Activated T-helper 1 cell treated with anti-CD3 and anti-CD28 coated beads, Interleukin-12 subunit alpha, Interleukin-12 subunit beta, Interleukin-2, Interleukin-4 antibody, amounts not matched to agents 30 ng/mL and 10 ng/mL and 1 ng/mL, durations not matched to agents 14 hours and 24 hours and 36 hours (primary cell): ENCODE measurements at places on chromosomes 1 and 21.

DNA sequence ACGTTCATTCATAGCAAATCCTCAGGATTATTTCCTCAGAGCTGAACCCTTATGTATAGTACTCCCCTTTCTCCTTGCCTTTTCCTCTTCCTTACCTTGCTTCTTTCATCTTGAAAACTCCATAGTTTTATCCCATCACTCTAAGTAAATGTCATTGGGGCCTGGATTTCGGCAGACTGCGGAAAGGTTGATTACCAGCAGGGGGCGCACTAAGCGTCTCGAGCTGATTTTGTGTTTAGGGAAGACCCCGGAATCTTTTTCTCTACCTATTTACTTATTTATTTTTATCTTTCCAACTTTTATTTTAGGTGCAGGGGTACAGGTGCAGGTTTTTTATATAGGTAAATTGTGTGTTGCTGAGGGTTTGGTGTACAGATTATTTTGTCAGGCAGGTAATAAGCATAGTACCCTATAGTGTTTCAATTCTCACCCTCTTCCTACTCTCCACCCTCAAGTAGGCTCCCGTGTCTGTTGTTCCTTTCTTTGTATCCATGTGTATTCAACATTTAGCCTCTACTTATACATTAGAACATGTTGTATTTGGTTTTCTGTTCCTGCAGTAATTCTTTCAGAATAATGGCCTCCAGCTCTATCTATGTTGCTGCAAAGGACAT lies 11.4 kb upstream of the MTARC1 start:
- DNase-seq = no peak

DNA sequence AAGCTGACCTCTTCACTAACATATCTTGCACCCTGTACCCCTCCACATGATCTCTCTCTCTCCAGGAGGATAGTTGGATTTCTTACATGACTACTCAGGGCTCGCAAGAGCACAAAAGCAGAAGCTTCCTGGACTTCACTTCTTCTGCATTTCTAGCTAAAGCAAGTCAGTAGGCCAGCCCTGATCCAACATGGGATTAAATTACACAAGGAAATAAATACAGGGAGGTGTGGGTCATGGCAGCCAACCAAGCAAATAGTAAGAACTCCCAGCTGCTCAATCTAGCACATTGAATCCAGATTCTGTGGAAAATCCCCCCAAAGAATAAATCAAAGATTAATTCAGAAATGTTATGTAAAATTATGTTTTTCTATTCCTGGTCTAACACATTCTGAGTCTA lies 33.3 kb downstream of the KLHDC7A start:
- no peak for DNase-seq

GRCh38 chr1:175482071-175482451 lies 261.3 kb downstream of the TNR start:
- no peak for DNase-seq

DNA sequence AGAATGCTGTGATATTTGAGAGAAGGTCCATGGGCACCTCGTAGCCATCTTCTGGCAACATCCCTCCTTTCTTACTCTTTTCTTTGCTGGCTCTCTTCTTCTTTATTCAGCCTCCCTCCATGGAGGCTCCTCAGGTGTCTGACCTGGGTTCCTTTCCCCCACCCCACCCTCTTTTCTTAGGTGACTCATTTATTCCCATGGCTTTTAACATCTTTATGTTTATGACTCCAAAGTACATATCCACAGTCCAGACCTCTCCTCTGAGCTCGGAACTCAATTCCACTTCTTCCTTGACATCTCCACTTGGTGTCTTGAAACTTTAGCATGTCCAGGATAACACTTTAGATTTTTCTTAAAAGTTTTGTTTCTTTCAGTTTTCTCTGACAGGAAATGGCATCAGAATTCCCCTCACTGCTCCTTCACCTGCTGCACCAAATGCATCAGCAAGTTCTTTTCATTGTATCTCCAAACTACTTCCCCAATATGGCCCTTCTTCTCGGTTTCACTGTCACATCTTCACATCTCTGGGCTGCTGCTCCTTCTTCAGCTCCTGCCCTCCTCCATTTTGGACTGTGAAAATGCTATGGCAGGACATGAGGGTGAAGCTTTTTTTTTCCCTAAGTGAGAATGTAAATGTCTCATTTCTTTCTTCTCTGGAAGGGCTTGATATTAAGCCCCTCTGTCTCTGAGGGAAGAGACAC lies 95.9 kb downstream of the GIPC2 start:
- no peak for DNase-seq

GRCh38 chr1:119542492-119542946 lies 35.5 kb downstream of the HSD3B1 start:
- DNase-seq = no peak

DNA sequence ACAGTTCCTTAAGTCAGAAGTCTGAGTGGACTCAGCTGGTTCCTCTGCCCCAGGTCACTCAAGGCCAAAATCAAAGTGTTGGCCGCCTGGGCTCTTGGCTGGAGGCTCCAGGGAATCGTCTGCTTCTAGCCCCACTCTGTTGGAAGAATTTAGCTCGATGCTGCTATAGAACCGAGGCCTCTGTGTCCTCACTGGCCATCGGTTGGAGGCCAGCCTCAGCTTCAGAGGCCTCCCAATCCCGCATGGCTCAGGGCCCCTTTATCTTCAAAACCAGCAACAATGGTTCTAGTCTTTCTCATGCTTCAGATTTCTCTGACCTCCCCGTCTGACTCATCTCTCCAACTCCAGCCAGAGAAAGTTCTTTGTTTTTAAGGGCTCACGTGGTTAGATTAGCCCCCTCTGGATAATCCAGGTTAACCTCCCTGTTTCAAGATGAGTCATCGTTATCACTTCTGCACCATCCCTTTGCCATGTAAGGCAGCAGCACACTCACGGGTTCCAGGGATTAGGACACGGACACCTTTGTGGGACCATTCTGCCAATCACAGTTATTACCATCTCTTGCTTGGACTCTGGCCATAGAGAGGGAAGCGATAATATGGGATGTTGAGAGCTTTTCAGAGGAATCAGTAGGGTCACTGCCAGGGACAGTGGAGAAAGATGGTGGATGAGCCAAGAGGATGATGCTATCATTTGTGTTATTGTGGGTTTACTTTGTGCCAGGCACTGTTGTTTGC lies 13.6 kb downstream of the FHAD1 start:
- DNase-seq = no peak

DNA sequence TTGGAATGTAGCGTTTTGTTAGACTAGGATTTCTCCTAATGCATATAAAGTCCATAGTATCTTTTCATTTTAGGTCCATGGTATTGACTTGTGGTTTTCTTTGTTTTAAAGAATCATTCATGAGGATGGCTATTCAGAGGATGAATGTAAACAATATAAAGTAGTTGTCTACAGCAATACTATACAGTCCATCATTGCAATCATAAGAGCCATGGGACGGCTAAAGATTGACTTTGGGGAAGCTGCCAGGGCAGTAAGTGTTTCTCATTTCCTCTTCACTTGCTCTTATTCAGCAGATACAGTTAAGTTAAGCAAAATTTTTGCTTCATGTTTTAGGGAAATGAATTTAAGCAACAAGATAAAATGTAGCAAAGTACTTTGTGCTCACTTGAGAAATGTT lies 25.4 kb downstream of the GNAI3 start:
- no peak for DNase-seq

GRCh38 chr1:154657556-154657955 lies 49.6 kb upstream of the ADAR start:
- DNase-seq = no peak

GRCh38 chr1:29544406-29544805 lies 308.1 kb downstream of the PTPRU start:
- no peak for DNase-seq

GRCh38 chr1:218705391-218705790 lies 360.3 kb downstream of the TGFB2 start:
- DNase-seq = no peak

DNA sequence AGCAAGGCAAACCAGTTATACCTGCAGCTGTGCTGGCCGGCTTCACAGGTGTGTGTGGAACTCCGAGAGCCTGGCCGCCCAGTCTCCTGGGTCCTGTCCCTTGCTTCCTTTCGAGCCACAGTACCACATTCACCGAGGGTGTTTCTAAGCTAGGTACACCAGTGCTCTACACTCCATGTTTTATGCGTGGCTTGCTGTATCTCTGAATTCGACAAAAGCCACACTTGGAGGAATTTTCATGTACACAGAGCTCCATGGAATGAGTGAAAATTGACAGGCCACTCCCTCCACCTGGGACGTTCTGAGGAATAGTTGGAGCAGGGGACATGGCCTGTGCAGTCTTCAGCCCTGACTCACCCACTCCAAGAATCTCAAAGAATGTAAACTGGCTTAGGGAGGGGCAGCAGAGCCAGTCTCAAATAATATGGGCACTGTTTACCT lies 14.0 kb downstream of the ETS2 start:
- DNase-seq = no peak

DNA sequence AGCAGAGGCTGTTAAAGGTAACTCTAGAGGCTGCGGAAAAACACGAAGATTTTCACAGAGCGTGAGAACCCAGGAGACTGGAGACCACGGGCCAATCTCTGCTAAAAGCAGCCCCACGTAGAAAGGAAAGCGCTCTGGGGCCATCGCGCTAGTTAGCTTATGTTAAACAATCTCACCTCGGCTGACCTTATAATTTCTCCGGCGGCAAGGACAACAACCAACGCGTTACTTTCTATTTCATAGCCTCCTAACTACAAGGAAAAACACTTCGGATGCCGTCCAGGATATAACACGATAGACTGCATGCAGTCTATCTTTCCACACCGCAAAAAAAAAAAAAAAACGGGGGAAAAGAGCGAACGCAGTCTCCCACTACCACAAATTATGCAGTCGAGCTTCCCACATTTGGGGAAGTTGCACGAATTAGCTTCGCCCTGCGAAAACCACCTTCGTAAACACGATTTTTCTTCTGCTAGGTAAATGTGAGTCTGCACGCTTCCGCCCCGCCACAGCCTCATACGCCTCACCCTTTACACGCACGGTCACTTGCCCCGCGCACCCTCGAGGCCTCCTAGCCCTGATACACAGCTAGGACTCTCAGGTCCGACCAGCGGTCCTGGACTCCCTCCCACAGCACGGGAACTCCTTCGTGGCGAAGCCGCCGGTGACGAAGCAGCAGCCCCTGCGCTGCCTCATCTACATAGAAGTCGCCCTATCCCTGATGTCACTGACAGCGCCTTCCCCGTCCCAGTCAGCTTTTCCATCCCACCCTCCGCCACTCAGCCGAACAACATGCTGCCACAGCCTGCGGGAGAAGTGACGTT lies 87.8 kb downstream of the PRKAB2 start:
- DNase-seq = peak; percentile 70

- DNase-seq = peak; percentile 94
These were observed at the start of gene CENPF for GRCh38 chr1:214602764-214603657. Gene CENPF, plus strand, starts transcription at chr1:214603195. Its CDS starts 10,560 bp downstream, at chr1:214613755.

- no peak for DNase-seq
These were observed 244.9 kb downstream of the DSCAM start for GRCh38 chr21:40602080-40602479.

DNA sequence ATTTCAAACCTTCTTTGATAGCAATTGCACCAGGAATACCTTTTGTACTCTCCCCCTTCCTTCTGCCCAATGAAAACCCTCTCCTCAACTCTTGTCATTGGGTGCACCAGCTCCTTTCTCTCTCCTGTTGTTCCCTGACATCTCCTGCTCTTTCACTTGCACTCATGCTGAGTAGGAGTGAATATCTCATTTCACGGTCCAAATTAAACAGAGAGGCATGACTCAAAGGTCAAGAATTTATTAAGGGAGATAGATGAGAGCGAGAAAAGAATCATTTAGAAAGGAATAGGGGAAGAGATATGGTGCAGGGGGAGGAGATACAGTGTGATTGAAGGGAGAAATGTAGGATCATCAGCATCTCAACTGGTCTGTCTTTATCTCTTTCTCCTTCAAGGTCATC lies 22.1 kb downstream of the AIM2 start:
- DNase-seq = no peak

GRCh38 chr1:38270849-38271633 lies 224.4 kb upstream of the POU3F1 start:
- DNase-seq = no peak

DNA sequence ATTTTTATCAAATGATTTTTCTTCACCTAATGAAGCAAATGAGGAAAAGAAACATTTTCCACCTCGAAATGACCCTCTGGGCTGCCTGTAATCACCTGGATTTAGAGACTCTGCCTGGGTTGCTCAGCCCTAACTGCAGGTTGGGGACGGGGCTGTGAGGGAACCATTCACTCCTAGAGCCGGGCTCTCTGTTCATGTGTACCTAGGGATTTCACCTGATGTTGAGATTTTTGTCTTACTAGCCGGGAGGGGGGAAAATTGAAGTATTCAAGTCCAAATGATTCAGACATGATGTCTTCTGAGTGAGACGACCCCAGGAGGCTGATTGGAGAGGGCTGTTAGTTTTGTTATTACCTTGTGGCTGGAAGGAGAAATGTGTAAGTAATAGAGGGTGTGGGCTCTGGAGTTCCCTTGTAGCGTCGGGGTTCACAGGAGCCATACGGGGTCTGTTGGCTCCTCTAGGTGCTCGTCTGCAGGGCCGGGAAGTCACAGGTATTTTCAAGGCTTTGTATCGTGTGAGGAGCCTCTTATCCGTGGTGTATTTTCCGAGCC lies 42.3 kb upstream of the PWP2 start:
- DNase-seq = no peak

GRCh38 chr1:19476450-19477190 lies 8.7 kb downstream of the CAPZB start:
- no peak for DNase-seq

GRCh38 chr1:50968821-50969610 lies 1.0 kb upstream of the CDKN2C start:
- peak; percentile 40 for DNase-seq

- no peak for DNase-seq
These were observed 66.1 kb downstream of the ALG14 start for GRCh38 chr1:95006681-95007080.

- DNase-seq = no peak
These were observed 14.7 kb upstream of the ZBTB40 start for GRCh38 chr1:22436948-22437347.

DNA sequence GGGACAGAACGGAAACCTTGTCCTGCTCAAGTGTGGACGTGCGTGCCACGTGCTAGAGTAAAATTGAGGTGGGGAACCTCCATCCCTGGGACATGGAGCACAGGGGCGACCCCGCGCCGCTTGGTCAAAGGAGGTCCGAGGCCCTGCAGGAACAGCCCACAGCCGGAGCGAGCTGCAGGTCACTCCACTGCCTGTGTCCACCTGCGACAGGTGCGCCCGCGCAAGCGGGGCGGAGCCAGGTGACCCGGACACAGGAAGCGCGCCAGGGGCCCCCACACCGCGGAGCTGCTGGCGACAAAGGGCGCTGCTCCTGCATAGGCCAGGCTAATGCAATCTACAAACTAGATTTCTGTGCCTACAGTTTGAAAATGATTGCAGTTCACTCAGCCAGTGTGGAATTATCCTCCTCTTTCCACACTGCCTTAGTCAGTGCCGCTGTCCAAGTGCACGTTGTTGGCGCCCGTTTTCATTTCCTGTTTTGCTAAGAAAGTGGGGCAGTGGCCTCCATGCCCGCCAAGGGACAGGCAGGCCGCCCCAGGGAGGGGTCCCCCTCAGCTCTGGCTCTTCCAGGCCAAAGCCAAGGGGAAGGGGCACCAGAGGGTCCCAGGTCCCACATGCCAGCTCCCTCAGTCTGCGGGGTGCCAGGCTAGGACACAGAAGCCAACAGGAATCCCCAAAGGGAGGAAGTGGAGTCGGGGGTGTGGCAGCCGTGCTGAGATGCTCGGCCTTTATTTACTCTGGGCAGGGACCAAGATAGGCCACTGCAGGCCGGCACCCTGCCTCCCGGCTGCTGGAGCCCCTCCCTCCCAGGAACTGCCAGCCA lies 4.3 kb upstream of the NADK start:
- no peak for DNase-seq
